ENCODE measurements at places on chromosomes 1 and 21. TPM values are rescaled to one million over a fixed set of nuclear protein-coding genes. Genes with fewer than 3 reads are reported as not detected.

DNA sequence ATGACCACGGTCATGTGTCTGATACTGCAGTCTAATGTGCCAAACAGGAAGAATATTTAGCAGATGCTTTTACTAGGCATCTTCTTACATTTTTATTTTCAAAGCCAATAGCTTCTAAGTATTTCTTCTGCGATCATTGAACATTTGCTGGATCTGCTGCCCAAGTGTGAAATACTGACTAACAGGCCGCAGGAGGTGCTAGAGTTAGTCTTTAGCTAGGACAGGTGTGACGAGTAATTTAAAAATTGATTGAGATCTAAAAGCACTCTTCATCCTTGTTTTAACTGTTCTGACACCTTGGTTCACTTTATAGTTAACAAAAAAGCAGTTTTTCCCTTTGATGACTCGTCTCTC, 748 bp upstream of the FAM78B start:
- no peak for DNase-seq

DNA sequence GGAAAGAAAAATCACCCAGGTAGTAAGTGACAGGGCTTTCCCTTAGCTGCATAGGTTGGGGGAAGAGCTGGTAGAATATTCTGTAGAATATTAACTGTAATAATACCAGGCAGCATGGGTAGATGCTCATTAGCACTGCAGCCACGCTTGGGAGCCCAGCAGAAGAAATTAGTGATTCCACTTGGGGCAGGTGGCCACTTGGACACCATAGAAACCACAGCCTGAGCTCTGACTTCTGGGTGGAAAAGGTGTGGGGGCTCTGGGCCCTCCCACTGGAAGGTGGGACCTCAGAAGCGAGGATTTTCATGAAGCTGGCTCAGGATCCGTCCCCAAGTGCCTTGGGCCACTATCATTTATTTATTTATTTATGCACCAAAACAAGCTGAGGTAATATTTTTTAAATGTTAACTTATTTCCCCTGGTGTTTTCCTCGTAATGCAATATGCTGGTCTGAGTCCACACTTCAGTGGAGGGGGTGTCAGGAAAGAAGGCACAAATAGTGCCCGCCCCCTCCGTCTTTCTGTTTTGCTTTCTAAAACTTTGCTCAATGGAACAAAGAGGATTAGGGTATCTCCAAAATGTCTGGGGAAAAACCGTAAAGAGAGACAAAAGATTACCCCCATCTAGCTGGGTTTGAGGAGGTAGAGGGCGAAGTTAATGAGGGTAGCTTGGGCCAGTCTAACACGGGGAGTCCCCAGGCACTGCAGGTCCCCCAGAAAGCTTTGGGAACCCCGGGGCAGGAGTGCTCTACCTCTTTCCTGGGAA, 75.2 kb upstream of the GADD45A start:
- no peak for DNase-seq

DNA sequence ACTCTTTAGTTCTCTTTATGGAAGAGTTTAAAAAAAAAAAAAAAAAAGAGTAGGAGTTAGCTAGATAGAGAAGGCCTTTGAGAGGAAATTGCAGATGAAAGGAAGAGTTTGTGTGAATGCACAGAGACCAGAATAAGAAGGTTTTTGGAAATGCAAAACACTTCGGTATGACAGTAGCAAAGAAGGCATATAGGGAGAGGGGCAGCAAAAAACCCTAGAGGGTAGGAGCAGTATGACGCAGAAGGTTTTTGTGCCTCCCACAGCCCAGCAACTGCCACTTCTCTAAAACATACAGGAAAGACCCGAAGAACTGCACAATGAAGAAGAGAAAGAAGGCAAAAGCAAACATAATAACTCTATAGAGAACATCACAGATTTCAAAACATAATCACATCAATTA, 84.3 kb downstream of the WDR64 start:
- no peak for DNase-seq

- no peak for DNase-seq
These were observed 216.4 kb downstream of the MATN1 start for GRCh38 chr1:30507016-30507312.

Gene GPR89B
- total RNA-seq = 10.3 TPM

Gene SDC3
- total RNA-seq = 6.6 TPM

Gene KRTAP13-2
- total RNA-seq = not detected

Gene IFNLR1
- total RNA-seq = 3.0 TPM
